T-helper 2 cell (primary cell): ENCODE measurements at places on chromosomes 2 and 18.

DNA sequence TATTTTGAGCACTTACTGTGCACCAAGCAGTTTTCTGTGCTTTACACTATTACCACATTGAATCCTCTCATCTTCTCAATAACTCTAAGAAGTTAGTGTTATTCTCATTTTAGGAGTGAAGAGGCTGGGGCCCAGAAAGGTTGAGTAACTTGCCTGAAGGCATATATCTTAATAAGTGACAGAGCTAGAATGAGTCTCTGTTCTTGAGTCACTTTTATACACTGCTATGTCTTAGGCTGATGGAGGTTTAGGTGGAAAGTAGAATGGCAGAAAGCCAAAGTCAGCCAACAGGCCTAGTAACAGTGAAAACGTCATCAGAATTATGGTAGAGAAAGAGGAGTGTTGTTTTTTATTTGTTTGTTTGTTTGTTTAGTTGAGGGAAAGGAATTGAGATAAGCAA, 27.9 kb upstream of the RPE start:
- no peak for DNase-seq

DNA sequence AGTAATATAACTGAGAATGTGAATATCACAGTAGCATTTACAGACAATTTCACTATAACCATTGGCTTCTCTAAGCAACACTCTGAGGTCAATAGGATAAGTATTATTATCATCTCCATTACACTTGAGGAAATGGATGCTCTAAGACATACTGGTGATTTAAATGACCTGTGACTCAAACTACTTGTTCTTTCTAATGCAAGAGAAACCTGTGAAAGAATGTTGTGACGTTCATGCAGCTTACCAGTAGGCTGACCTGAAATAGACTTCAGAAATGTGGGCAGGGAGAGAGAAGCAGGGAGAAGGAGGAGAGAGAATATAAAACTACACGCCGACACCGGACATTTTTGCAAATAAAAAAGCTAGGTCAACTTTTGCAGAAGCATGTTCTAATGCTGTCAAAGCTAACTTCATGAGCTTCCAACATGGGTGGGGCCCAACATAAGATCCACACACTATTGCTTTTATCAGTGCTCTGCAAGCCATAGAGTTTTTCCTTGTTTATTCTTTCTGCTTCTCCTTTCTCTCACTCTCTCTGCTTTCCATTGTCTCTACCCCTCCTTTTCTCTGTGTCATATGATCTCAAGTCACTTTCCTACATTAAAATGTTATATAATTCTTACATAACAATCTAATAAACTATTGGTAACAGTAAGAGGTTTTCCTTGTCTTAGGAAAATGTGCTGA, 217.6 kb upstream of the FN1 start:
- no peak for DNase-seq

GRCh38 chr18:48833701-48834412, 116.9 kb downstream of the SMAD7 start:
- DNase-seq = no peak

DNA sequence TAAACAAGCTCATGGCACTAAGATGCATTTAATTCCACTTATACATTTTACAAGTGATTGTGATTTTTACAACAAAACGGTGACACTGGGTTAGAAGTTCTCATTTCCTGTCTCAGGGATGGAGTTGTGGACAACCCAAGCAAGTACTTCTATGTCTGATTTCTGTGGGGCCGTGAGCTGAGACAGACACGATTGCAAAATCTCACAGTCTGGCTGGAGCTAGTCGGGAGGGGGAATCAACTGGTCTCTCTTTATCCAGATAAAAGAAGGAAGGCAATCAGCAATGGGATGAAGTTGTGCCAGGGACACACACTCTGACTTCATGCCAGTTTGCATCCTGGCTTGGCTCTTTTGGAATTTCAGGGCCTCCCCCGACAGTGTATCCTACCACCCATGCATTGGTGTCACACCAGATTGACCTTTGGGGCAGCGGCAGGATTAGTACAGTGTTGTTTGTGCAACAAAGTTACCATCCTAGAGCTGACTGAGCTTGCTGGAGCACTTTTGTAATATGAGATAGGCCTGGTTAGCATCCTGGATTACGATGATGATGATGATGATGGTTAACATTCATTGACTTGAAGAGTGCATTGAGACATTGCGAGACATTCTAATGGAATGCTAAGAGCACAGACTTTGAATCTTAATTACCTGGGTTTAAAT, 98.8 kb downstream of the CTAGE1 start:
- no peak for DNase-seq

DNA sequence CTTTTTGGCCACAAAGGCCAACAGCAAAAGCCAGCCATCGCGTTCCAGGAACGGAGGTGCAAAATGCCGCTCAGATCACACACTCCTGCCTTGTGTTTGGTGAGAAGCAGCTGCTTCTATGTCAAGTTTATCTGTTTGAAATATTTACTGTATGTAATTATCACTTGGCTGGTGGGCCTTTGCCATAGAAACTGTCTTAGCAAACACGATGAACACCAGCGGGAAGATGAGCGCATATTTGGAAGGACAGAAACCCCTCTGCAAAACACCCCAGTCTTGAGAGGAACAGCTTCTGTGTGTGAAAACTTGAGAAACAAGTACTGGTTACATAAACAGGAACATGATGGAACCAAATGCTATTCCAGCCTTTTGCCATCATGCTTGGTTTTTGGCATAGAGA, 59.7 kb downstream of the SCG2 start:
- no peak for DNase-seq

- no peak for DNase-seq
These were observed 446.2 kb upstream of the SLC14A2 start for GRCh38 chr18:45168866-45169600.

DNA sequence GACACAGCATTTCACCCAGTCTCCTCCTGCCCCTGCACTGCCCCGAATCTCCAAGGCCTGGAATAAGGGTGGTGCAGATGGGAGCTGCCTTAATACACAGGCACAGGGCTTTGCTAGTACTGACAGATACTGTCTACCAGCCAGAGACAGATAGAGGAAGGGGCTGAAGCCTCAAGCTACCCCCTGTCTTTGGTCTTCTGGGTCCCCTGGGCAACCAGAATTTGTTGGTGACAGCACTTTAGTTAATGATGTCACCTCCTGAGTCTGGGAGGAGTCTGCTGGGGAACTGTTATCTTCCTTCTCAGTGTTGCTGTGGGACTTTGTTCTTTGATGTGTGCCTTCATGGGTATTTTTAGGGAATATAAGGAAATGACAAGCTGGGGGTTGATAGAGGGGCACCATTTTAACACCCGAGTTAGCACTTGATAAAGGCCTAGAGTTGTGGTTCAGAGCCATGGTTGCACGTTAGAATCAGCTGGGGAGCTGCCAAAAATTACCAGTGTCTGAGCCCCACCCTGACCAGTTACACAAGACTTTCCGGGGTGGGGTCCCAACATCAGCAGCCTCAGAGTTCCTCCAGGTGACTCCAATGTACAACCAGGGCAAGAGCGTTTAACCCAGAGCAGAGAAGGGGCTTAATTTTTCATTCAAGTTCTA, 136.8 kb downstream of the SMAD7 start:
- peak; percentile 68 for DNase-seq

- no peak for DNase-seq
These were observed 414.9 kb upstream of the FSHR start for GRCh38 chr2:49569176-49569575.

DNA sequence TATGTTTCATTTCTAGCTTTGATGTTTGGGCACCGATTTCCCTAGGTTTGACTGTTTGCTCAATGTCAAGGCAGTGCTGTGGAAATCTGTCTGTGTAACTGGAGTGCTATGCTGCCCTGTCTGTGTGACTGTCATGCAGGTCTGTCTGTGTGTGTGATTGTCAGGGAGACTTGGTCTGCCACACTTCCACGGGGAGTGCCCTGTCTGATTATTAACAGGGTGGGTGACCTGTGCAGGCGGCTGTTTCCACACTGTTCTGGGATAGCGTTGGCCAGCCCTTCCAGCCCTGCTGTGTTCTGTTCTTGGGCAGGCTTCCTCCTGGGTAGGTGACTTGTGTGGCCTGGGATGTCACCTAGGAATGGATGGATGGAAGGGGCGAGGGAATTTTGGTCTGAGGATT, 85.3 kb downstream of the FHOD3 start:
- no peak for DNase-seq

DNA sequence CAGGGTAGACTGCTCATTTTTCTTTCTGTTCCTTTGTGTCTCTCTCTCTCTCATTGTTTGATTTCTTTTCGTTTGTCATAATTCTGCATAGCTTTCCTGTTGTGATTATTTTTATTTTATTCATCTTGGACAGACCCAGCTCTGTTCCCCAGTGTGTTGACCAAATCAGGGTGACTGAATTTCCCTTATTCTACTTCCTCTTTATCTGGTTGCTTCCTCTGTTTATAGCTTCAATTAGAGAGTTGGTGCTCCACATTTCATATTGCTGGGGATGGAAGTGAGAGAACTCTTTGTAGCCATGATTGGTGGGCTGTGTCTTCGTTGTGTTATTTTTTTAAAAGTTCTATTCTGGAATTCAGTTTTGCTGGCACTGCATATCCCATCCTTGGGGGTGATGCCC, 19.1 kb downstream of the PROKR1 start:
- DNase-seq = no peak

DNA sequence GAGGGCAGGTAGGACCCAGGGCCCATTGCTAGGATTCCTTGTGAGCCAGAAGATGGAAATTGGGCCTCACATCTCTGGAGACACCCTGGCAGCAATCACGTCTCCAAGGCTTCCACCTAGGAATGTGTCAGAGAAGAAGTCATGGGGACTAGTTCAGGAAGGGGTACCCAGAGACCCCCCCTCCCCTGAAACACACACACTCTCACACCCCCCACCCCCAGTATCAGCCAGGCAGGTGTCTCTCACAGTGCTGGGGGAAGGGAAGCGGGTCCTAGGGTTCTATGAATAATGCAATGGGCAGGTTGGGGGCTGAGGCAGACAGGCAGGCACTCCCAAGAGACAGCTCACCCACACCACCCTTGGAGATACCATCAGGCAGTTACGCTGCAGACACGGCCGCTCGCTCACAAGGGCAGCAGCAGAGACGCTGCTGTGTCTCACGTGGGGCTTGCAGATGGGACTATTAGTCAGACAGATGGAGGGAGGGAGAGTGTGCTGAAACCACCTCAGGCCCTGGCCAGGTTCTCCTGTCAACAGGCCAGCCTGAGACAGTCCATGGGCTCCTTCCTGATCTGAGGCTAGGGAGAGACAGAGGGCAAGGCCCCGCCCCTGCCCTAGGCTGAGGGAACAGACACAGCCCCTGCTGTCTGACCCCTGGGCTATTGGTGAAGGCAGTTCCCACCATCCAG, 134.6 kb downstream of the CYP26B1 start:
- no peak for DNase-seq

DNA sequence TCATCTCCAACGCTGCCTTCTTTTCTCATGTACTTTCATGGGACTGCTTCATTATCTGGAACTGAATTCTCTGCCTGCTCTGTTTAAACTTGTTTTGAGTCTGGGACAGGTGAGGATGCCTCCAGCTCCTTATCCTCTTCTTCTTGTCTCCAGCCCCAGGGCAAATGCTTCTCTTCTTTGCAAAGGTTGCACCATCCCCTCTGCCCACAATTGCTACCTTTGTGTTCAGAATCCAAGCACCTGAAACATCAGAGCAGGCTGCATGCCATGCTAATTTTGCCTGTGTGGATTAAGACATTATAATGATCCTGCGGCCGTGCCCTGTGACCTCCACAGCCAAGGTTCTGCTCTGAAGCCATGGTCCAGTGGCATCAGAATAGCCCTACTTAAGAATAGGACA, 309.5 kb downstream of the EPHA4 start:
- no peak for DNase-seq

DNA sequence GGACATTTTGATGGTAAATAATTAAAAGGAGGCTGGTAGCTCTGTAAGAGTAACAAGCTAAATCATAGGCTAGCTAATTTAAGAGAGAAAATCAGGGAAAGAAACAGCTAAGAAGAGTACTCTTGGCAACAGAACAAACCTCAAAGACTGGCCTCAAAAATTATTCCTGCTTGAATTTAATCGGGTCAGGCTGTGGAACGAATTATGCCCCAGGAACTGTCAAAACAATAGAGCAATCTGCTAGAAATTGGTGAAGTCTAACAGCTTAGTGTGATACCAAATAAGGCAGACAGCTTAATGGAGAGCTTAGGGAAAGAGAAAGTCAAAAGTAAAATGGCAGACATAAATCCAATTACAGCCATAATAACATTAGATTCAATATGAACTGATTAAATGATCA, 215.7 kb downstream of the MREG start:
- no peak for DNase-seq

DNA sequence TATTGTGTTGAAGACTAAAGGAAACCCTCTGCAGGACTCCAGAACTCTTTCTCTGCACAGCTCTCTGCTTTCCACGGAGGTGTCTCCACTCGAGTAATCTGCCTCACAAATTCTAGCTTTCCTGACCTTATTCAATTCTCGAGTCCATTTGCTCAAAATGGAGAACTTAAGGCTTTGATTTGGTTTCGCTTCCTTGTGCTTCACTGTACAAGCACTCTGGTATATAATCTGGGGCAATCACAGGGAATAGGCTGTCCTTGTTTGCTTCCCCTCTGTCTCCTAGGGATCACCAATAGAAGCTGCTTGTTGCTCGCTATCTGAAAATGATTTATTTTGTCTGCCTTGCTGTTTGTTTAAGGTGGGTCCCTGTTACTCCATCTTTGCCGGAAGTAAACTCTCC, 129.1 kb upstream of the DOCK10 start:
- no peak for DNase-seq

- no peak for DNase-seq
These were observed 77.4 kb downstream of the KCNF1 start for GRCh38 chr2:10989151-10989550.

DNA sequence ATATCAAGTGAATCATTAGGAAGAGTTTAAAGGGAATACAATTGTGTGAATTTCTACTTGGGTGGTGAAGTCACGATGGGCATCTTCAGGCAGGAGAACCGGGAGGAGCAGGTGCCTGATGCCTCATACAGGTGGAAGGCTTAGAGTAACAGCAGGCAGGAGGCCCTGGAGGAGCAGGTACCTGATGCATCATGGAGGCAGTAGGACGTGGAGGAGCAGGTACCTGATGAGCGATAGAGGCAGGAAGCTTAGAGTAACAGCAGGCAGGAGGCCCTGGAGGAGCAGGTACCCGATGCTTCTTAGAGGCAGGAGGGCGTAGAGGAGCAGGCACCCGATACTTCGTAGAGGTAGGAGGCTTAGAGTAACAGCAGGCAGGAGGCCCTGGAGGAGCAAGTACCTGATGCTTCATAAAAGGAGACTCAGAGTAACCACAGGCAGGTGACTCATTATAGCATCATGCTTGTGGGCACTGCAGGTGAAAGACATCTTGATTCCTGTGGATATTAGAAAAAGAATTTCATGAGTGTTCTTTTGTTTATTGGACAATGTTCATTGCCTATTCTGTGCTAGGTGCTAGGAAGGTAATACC, 133.9 kb downstream of the ATP9B start:
- no peak for DNase-seq

DNA sequence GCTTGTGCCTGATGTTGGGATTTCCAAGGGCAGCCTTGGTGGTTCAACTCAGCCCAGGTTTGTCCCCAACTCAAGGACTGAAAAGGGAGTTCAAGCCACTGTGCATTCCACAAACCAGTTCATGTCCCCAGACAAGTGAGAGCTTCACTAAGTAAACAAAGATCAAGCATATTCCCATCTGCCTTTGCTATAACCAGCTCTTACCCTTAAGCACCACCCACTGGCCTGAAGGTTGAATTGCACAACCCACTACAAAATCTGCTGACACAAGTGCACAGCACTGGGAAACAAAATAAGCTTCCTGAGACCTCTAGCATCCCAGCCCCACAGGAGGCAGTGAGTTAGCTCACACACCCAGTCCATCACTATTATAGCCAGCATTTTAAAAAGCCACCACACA, 516.7 kb downstream of the NR4A2 start:
- DNase-seq = no peak
